ENCODE measurements at places on chromosomes 11 and 22.

GRCh38 chr11:68749229-68750123 lies 1.8 kb downstream of the TESMIN start:
- DNase-seq, result peak; percentile 48

- DNase-seq, result no peak
Observed at GRCh38 chr11:284105-285020, 4.6 kb upstream of the PGGHG start.

DNA sequence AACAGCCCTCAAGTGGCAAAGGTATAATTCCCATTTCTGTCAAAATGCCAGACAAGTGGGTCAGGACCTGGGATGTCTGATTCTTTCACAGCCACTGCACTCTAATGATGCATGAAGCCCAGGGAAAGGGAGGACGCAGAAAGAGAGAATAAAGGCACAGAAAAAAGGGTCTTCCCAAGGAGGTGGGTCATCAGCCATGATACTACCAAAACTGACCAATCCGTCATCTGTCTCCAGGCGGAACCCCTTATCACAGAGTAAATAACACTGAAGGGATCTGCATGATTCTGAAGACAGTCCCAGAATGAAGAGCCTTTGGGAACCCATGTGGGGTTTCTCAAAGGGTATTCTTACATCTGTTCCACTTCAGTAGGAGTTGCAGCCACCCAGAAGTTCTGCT lies 73.8 kb upstream of the OPCML start:
- DNase-seq, result no peak

DNA sequence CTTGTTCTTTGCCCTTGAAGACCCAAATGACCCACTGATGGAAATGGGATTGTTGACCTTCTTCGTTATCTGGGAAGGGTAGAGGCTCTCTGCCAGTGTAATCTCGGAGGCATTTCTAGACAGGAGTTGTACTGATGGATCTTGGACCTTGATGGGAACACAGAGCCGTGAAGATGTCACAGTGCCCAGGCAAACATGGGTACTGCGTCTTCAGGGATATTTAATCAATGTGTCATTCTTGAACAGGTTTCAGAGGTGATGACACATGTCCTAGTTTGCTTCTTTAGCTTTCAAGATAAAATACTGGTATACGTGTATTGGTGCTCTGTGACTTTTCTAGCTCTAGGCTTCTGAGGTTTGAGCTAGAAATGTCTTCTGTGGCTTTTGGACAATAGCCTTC lies 6.2 kb downstream of the LDLRAD3 start:
- no peak for DNase-seq

DNA sequence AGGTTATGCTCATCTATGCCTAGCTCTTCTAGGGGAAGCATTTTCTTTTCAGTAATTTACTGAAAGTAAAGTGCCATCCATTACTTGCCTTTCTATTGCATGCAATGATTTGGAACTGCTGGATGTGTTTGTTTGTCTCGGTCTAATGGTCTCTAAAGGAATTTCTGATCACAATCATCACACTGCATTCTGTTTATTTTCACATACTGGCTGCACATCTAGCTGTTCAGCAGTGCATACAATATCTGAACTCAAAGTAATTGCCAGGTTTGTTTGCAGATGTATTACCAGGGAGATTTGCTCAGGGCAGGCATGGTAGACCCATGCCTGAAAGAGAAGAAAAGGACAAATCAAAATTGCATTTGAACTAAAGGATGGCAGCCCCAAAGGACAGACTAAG lies 36.4 kb upstream of the CWF19L2 start:
- DNase-seq, result no peak

DNA sequence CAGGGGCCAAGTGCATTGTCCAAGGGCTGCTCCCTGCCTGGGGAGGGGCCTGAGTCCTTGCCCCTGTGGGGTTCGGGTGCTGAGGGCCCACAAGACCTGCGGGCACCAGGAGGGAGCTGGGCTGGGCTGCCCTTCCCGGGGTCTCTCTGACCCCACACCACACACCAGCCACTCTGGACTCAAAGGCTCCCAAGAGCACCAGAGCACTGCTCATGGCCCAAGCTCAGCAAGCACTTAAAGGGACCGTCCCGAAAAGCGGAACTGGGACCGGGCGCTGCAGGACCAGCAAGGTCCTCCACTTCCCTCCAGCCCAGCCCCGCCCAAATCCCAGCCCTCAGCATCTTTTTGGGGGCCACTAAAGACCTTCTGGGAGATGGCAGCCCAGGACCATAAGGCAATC lies 5.3 kb downstream of the LSP1 start:
- DNase-seq, result no peak

DNA sequence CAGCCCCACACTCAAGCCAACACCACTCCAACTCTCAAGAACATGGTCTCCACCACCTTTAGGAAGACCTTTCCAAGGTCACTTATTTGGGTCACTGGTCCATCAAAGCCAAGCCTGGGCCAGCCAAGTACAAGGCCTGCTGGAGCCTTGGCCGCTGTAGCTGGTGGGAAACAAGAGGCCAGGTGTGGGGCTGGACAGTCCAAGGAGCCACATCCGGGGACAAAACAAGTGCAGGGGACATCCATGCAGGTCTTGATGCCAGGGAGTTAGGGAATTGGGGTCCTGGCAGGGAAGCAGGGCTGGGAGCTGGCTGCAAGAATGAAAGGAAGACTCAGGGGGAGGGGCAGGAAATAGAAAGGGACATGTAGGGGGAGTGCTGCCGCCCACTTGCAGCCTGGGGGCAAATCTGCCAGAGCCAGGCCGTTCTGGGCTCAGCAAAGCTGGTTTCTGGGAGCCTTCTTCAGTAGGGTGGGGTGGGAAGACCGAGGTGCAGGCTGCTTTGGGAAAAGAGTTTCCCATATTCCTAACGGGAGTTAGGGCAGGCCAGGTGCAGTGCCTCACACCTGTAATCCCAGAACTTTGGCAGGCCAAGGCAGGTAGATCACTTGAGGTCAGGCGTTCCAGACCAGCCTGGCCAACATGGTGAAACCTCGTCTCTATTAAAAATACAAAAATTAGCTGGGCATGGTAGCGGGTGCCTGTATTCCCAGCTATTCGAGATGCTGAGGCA lies 69.5 kb upstream of the ATXN10 start:
- no peak for DNase-seq

DNA sequence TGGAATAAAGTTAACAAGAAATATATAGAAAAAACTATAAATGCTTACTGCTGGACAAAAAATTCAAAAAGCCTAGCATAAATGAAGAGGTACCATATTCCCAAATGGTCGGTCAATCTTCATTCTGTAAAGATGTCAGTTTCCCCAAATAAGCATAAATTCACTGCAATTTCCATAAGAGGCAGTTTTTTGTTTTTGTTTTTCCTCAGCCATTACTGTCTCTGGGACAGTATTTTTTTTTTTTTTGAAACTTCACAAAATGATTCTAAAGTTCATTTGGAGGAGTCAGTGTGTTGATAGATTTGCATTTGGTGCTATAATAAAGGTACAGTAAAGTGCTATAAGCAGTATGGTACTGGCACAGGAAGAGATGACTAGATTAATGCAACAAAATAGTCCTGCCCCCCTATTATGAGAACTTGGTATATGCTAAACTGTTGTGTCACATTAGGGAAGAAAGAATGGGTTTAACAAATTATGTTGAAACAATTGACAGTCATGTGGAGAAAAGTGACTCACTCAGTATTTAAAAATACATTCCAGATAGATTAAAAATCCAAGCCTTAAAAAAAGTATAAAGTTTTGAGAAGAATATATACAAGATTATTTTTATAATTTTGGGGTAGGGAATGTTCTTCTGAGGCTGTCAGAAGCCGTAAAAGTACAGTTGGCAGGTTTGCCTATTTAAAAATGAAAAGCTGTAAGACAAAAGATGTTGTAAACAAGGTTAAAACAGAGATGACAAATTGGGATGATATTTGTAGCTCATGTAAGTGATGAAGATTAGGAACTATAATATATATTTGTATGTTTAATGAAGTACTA lies 2.6 kb upstream of the FTH1 start:
- no peak for DNase-seq

GRCh38 chr11:108685419-108686130 lies 20.7 kb downstream of the DDX10 start:
- no peak for DNase-seq

DNA sequence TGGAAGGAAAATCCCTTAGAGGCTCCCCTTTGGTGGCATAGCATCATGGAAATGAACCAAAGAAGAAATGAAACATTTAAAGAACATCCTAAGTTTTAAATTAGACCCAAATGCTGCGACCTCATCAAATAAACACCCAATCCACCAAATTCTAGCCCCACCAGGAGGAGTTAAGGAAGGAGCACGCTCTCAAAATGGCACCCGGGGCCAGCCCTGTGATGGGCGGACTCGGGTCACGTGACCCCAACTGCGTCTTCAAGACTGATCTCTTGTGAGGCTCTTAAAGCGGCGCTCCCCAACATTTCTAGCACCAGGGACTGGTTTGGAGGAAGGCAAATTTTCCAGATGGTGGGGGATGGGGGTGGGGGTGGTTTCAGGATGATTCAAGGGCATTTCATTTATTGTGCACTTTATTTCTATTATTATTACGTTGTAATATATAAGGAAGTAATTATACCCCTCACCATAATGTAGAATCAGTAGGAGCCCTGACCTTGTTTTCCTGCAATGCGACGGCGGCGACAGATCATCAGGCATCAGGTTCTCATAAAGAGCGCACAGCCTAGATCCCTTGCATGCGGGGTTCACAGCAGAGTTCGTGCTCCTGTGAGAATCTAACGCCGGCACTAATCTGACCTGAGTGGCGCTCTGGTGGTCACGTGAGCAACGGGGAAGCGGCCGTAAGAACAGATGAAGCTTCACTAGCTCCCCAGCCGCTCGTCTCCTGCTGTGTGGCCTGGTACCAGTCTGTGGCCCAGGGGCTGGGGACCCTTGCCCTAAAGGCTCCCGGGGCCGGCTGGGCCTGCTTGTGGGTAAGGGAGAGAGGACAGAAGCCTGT lies 90.6 kb upstream of the SLC22A12 start:
- no peak for DNase-seq

DNA sequence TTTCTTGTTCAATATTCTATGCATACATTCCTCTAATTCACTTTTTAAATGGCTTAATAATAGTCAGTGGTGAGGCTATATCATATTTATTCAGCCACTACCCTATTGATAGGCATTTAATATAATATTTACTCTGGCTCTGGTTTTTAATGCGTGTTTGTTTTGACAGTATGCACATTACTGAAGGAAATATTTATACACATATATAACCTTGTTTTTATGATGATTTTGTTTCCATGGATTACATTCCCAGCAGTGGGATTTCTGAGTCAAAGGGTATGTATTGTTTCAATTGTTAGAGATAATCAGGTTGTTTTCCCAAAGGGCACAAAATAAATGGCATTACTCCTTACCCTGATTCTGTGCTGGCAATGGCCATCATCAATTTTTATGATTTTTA lies 105.8 kb downstream of the UVRAG start:
- DNase-seq, result no peak

GRCh38 chr11:64165481-64165841 lies 452 bp downstream of the MACROD1 start:
- DNase-seq, result no peak

DNA sequence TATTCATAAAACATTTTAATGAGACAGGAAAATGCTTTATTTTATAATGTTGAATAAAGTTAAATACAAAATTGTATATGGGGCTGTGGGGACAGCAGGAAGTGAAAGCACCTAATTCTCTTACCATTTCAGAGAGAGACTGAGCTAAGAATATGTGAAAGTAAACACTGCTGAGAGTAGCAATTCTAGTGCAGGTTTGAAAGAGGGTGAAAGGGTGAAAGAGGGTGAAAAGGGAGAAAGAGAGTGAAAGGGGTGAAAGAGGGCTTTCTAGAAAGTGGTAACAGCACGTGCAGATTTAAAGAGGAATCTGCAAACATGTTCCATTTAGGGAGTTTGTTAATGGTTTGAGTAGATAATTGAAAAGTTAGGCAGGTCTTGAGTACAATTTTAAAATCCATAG lies 652.0 kb upstream of the CCDC90B start:
- DNase-seq, result no peak

DNA sequence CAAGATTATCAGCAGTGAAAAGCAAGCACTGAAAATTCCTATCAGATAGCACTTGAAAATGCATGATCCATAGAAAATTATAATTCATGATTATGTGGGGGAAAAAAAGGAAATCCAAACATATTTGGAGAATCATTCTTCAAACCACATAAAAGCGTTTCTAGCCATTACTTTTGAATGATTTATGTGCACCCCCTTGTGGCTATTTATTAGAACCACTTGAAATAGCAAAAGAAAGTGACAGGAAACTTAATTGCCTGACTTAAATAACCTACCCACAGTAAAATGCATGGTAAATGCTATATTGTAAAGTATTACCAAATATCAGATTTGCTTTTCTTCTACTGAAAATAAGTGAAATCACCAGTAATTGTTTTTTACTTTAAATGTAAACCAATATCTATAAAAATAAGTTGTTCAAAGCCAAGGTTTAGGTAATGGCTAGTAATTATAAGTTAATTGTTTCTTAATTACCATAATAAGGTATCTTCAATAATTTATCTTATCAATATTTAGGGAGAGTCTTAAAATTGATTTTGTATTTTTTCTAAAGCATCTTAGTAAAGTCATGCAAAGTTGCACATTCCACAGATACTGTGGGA lies 168.5 kb downstream of the ARHGAP42 start:
- peak; percentile 68 for DNase-seq

- no peak for DNase-seq
Observed at GRCh38 chr11:116112087-116112935, 608.1 kb upstream of the CADM1 start.

DNA sequence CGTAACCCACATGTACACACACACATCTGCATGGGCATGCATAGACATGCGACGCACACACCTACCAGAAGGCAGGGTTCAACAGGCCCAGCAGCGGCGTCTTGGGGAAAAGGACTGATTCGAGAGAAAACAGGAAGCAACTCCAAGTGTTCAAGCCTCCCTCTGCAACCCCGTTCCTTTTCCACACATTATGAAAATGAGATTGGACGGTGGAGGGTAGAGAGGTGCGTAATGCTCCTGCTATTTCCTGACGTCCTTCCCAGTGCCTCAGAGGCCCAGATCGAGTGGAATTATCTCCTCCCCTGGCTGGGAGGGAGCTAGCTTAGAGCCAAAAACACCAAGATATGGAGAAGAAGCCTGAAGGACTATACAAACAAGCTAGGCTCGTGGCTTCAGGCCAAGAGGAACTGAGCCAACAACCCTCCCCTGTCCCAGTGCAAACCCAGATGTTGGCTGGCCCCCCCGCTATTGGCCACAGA lies 289.2 kb downstream of the MN1 start:
- peak; percentile 98 for DNase-seq
